Kidney epithelial cell (primary cell): ENCODE measurements at places on chromosomes 1 and 21. TPM values are rescaled to one million over a fixed set of nuclear protein-coding genes. Genes with fewer than 3 reads are reported as not detected.

FBXO44 gene
- 14.4 and 23.6 TPM in 2 replicates for total RNA-seq

RCAN3 gene
- total RNA-seq = 20.3 and 24.4 TPM in 2 replicates

LCE4A gene
- total RNA-seq = not detected in 2 replicates

OPTC gene
- not detected in 2 replicates for total RNA-seq

PTGFRN gene
- 90.0 and 91.3 TPM in 2 replicates for total RNA-seq

NR1I3 gene
- total RNA-seq = not detected in 2 replicates

DNA sequence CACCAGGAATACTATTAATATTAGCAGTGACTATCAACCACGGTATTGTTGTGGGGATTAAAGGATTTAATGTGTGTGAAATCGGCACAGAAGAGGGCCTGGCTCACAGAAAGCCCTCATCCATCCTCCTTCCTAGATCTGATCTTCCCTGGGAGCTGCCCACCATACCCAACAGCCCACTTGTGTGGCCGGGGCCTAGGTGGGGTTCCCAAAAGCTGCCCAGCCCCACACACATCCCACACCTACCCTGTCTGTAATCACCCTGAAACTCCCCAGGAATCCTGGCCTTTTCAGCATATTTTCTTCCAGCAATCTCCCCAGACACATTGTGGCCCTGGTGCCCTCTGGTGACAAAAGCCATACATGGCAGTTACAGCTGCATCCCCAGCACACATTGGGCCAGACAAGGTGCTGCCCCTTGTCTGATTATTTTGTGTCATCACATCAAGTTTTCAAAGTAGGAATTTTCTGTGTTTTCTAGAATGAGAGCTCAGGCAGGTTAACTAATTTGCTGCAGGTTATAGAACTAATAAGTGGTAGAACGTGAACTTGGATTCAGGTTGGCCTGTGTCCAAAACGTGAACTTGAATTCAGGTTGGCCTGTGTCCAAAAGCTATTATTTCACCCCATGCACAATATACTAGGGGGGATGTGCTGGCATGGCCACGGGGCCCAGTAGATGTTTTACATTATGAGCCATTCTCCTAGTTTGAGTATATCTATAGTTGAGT, 5.3 kb upstream of the SLC6A9 start:
- no peak for DNase-seq

DNA sequence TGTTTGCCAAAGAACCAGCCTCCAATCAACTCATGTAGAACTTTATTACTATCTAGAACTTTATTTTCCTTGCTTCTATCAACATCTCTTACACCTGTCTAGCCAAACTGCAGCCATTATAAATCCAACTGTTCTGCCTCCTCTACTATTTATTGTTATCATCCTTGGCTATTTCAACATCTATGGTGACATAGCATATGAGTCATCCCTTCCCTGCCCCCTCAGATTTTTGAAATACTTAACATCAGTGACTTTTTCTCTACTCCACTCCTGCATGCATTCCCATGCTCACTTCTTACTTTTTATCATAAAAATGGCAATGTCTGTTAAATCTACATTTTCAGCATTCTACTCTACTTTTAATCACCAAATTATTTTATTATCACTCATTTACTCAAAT, 544.9 kb upstream of the NEGR1 start:
- no peak for DNase-seq

GRCh38 chr21:44700101-44701022, 3.4 kb downstream of the KRTAP10-12 start:
- DNase-seq = no peak

DNA sequence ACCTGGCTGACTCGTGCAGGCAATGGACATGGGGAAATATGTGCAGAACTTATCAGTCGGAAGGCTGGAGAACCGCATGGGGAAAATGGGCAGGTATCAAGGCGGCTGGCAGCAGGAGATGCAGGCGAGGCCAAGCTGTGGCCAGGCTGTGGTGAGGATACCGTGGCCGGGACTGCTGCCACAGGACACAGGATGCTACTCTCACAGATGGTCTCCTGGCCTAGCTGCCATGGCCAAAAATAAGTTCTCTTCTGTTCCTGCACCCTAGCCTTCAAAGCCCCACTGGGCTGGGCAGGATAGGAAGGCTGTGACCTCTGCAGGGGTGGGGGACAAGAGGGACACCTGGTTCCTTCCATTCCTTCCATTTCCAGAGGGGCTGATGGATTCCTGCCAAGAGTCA, 26.4 kb downstream of the TEX35 start:
- no peak for DNase-seq

DNA sequence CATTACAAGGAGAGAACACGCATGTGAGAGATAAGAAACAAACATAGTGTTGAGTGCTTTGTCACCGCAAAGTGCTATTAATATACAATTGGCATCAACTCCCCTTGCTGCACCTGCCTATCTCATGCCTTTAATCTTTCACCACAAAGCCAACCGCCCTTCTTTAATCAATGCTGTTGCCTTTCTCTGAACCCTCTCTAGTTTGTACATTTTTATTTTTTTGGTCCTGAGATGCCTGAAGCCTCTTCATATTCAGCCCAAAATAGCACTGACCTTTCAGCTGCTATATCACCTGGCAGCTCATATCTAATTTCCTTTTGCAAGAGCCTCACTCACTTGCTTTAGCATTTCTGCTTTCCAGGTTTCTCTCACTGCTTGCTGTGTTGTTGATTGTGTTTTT, 504.7 kb downstream of the NUF2 start:
- no peak for DNase-seq

GRCh38 chr1:50105433-50105832, 3.3 kb upstream of the ELAVL4 start:
- DNase-seq = no peak

DNA sequence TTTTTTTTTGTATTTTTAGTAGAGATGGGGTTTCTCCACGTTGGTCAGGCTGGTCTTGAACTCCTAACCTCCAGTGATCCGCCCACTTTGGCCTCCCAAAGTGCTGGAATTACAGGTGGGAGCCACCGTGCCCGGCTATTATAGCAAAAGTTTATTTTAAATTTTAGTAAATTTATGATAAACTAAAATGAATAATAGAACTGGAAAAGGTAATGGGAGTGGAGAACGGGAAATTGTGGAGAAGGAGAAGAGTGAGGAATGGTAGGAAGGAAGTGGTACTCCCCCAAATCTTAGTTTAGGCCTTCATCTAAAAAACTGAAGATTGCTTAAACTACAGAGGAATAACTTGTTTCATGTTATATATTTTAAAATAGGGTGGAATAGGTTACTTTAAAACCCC, 7.6 kb upstream of the PI4KB start:
- no peak for DNase-seq

DNA sequence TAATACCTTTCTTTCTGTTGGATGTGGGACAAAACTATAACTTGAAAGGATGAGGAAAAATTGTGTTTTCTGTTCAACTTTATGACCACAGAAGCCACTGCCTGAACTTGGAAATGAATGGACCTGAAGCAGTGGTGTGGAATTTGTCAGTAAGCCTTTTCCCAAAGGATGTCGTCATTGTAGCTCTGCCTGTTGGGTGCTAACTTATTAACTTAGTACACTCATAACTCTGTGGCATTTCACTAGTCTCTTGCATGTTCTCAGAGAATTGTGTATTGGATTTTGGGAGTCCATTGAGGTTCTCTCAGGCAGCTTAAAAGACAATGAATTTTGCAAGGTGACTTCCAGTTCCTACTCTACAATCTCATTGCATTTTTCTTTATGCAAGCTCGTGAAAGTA, 49.6 kb downstream of the KCNK2 start:
- DNase-seq = peak; percentile 70

DNA sequence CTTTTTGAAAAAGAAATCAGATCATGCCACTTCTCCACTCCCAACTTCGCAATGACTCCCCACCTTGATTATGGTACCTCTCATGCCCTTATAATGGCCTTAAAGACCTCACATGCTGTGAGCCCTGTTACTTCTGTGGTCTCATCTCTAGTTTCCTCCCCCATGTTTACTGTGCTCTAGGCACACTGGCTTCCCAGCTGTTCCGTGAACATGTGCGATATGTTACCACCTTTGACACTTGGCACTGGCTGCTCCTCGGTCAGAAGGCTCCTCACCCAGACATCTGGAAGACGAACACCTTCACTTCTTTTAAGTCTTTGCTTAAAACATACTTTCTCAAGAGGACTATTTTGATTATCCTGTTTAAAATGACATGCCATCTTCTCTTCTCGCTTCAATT, 14.3 kb upstream of the NTMT2 start:
- no peak for DNase-seq

GRCh38 chr1:26853600-26853999, 9.3 kb upstream of the SFN start:
- no peak for DNase-seq

GRCh38 chr1:168414914-168415313, 128.9 kb downstream of the XCL2 start:
- no peak for DNase-seq

DNA sequence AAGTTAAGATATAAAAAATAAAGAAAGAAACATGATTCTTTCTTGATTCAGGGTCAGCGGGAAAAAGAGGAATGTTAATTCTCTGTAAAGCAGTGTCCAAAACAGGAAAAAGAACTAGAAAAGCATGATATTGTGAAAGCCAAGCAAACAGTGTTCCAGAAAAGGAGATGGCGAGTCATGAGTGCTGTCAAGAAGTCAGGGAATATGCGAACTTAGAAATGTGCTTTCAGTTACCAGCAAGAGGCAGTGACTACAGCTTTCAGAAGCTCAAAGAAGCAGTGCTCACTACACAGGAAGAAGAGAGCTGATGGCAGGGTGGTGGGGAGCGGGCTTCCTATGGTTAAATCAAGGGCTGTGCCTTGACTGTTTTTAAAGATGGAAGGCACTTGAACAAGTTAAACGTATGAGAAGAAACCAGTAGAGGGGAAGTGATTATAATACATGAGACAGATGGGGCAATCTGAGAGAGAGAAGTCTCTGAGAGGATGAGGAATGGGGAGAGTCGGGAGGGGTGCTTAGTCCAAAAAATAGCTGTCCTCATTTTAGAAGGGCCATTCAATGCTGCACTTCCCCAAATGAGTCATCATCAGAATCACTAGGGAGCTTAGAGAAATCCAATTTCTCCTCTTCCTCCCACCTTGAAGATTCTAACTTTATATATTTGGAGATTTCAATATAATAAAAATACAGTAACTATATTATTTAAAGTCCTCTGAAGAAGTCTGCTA, 90.4 kb downstream of the KCNK1 start:
- DNase-seq = no peak

GRCh38 chr1:201760516-201760915, 68.4 kb upstream of the IPO9 start:
- DNase-seq = no peak

- DNase-seq = no peak
Measured at GRCh38 chr1:9452516-9453140, 86.6 kb upstream of the SLC25A33 start.

DNA sequence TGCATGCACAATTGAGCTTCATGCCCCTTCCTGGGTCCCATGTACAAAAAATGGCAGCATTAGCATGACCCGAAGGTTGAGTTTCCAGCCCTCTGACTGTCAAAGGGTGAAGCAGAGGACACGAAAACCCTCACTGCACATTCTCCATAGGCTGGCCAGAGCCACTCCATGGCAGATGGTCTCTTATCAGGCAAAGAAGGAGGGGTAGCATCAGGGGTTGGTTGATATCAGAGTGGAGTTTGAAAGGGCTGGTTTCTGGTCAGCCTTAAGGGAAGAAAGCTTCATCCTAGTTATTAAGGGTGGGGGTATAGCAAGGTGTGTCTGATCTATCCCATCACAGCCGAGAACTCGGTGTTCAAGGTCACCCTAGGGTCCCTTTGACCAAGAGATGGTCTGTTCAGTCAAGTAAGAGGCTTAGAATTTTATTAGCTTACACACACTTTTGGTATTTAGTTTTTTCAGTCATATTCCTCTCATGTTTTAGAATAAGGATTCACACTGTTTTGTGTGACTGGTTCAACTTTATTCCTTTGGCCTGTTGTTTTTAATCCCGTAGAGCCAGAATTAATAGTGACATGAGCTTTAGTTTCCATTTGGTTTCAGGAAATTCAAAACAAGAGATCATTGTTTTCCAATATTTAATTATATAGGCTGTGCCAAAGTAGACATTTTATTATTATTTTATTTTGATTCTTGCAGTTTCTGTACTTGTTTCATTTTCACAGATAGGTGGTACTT, 199.9 kb upstream of the FMN2 start:
- DNase-seq = no peak

DNA sequence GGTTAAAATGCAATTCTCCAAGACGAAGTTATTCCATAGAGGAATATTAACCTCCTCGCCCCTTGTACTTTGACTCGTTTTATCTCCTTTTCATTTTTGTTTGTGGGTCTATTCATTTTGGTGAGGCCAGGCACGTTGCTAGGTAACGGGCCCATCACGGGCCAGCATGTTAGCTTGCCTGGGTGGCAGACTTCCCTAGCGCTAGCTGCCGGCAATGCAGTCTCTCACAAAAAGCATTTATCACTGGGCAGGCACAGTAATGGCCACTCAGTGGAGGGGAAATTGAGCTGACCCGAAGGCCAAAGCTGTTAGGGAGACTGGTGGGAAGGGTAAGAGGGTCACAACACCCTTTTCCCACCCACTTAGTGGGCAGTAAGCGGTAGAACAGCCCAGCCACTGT, 234.4 kb upstream of the FOXD3 start:
- peak; percentile 5 for DNase-seq

GRCh38 chr1:226370144-226370923, 37.6 kb downstream of the PARP1 start:
- no peak for DNase-seq

DNA sequence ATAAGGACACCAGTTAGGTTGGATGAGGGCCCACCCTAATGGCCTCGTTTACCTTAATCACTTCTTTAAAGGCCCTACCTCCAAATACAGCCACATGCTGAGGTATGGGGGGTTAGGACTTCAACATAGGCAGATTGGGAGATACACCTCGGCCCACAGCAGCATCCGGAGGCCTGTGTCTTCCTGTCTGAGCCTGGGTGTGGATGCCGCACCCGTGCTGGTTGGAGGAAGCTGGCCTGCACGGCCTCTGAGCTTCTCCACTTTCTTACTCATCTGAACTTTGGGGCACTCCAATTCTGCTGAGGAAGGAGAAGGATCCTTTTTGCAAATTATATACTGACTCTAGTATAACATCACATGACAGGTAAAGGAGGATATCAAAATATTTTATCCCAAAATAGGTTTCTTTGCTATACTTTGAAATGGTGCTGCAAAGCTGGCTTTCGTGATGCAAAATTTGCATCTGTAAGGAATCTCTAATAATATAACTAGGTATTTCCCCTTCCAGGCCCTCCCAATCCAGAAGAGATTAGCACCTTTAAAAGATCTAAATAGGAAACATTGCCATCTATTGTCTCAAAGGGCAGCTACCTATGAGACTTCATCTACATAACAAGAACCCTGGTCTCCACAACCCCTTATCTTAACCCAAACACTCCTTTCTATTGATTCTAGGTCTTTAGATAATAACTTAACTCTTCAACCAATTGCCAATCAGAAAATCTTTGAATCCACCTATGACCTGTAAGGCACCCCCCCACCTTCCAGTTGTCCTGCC, 247.6 kb downstream of the KCNJ6 start:
- no peak for DNase-seq
